ENCODE measurements at places on chromosomes 3 and 15.

- DNase-seq: no peak
These were observed 214.8 kb upstream of the NAALADL2 start for GRCh38 chr3:174644287-174644686.

- DNase-seq: no peak
These were observed 16.0 kb downstream of the SLC22A14 start for GRCh38 chr3:38297947-38298711.

GRCh38 chr3:53938645-53939044 is 47.0 kb upstream of the SELENOK start:
- no peak for DNase-seq

GRCh38 chr3:64437131-64437530 is 211.9 kb upstream of the PRICKLE2 start:
- no peak for DNase-seq

- DNase-seq: no peak
These were observed 139.2 kb downstream of the THSD4 start for GRCh38 chr15:71254491-71254890.

GRCh38 chr15:91099995-91100813 is at the start of gene SV2B:
Gene SV2B, plus strand, starts transcription at chr15:91100257. Its CDS starts 126,007 bp downstream, at chr15:91226264.
- no peak for DNase-seq

DNA sequence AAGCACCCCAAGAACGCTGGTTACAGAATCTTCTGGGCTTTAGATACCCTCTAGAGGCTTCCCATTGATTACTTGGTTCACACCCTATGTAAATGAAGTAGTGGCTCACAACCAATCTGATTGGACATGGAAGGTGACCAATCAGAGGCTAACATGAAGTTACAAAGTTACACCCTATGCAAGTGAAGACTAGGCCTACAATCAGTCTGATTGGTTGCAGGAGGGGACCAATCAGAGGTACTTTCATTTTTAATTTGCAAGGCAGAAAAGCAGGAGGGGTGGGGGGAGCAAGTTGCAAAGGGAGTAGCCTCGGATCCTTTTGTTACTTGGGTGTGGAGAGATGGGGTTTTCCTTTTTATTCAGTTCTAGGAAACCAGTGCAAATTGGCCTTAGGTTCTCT is 11.1 kb upstream of the RTP2 start:
- no peak for DNase-seq

DNA sequence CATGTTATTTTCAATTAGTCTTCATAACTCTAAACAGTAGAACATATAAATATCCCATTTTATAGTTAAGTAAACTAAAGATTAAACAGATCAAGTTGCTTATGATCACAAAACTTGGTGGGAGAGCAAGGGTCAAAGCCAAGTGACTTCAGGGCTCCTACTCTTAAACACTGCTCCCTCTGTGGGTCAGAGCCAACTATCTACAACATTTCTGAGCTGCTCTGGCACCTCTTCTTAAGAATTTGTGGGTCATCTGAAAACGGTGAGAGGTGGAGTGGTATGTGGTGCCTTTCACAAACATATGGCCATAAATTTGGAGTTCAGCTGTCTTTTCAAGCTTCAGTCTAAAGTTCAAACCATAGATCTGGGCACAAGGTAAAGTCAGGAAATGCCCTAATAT is 10.9 kb downstream of the ATG3 start:
- no peak for DNase-seq

GRCh38 chr3:14238356-14238755 is 59.7 kb downstream of the LSM3 start:
- no peak for DNase-seq

DNA sequence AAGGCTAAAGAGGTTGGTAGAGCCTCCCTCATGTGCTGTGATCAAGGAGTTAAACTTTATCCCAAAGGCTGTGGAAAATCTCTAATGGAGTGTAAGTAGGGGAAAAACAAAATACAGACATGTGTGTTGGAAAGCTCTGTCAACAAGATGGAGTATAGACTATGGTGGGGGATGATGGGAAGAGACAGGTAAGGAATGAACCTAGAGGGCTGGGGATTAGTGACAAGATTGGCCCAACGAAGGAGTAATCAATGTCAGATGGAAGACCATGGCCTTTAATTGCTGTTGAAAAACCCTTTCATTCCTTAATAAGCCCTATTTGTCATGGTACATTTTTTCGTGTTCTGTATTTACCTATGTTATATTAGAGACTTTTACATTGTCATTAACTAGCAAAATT is 278.6 kb downstream of the SQOR start:
- DNase-seq: no peak

- no peak for DNase-seq
These were observed 33.0 kb upstream of the NR2E3 start for GRCh38 chr15:71777216-71777943.

- peak; percentile 99 for DNase-seq
These were observed 345 bp upstream of the CDV3 start for GRCh38 chr3:133573054-133573628.

DNA sequence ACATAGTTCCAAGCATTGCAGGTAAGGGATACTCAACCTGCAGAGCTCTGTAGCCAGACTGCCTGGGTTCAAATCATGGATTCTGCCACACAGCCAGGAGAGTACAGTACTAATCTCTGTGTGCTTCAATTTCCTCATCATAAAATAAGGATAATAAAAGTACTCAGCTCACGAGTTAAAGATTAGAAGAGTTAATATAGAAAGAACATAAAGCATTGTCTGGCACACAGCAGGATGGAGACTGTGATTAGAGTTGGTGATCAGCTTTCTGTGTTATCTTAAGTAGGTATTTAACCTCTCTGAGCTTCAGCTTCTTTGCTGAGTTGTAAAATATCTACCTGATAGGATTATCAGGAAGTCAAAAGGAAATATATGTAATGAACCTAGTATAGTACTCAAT is 2.7 kb downstream of the CEP70 start:
- DNase-seq: no peak

- no peak for DNase-seq
These were observed 662.9 kb downstream of the SQOR start for GRCh38 chr15:46297766-46298165.

GRCh38 chr3:105430455-105430854 is 63.7 kb downstream of the ALCAM start:
- DNase-seq: no peak

DNA sequence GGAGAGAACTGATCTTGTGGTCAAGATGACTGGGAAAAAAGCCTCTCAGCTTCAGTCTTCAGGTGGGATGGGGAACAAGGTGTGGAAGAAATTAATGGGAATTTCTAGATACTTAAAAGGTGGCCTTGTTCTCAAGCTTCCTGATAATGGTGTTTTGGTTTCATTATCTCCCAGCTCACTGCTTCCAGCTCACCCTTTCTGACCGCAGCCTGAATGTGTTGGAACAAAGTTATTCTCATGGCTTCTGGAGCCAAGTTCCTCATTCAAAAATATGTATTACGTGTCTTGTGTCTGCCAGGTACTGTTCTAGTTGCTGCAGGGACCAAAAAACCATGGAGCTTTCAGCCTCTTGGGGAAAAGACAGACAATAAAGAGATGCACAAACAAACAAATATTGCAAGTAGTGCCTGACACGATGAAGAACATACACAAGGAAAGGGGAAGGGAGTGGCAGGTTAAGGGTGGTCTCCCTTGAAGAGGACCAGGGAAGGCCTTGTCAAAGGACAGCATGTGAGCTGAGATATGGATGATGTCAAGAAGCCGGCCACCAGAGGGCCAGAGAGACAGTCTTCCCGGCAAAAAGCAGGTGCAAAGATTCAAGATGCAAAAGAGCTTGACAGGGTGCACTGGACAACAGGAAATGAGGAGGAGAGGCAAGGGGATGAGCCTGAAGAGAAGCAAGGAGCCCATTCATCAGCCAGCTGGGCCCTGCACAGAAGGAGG is 35.5 kb downstream of the ARRDC4 start:
- no peak for DNase-seq

DNA sequence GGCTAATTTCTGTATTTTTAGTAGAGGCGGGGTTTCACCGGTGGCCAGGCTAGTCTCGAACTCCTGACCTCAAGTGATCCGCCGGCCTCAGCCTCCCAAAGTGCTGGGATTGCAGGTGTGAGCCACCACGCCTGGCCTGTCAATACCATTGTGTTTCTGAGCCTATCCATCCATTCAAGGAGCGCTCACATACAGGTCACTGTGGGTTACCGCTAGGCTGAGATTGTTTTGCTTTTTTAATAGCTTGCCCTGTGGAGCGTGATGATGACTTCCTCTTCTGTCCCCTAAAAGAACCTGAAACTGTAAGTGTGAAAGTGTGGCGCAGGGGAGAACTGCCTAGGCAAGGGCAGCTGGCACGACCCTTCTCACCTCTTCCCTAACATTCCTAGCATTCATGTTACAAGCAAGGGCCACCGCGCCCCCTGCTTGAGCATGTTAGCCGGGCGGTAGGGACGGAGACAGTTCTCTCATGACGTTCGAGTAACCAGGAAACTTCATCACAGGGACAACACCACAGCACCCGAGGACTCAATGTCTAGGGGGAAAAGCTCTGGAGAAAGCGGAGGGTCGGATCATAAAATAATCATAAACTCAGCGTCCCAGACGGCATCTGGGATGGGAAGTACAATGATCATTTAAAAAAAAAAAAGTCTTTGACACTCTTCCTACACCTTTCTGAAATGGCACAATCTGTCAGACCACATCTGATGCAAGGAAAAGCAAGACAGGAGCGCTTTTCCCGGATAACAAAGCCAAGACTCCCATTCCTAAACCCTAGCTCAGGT is 790 bp downstream of the LAMP3 start:
- no peak for DNase-seq

GRCh38 chr3:90016555-90016954 is 909.1 kb downstream of the EPHA3 start:
- no peak for DNase-seq

- no peak for DNase-seq
These were observed 10.1 kb downstream of the DHX36 start for GRCh38 chr3:154314152-154314551.

DNA sequence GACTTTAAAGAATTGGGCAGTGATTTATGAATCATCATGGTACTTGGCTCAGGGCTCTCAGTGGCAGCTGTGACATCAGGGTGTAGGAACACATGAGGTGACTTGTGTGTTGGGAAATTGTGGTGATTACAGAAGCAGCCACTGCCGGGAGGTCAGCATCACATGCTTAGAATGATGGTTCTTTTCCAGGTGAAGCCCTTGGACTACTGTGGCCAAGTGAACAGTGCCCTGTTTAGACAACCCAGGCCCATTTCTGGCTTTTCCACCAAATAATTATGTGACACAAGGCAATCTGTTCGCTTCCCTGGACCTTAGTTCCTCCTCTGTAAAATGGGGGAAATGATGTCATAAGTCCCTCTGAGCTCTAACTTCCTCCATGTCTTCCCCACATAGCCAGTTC is 139.7 kb upstream of the ROPN1 start:
- no peak for DNase-seq

DNA sequence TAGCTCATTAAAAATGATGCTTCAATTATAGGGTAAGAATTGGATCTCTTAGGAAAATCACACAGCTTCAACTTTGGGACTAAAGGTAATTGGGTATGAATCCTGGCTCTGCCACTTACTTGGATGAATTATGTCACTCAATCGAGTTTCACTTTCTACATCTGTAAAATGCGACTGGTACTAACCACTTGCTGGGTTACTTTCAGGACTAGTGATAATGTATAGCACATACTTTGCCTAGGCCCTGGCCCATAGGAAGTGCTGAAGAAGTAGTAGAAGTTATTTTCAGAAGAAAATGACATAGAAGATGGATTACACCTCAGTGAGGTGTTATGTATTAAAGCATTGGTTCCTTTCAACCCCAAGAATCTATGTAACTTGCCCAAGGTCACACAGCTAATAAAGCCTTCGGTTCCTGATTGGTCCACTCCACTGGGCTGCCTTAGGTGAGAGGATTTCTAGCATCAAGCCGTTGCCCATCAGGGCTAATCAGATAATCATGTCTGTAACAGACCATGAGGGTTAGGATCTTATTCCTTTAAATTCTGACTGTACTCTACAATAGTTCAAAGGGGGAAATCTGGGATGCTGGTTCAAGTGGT is 29.4 kb upstream of the AP4E1 start:
- no peak for DNase-seq

DNA sequence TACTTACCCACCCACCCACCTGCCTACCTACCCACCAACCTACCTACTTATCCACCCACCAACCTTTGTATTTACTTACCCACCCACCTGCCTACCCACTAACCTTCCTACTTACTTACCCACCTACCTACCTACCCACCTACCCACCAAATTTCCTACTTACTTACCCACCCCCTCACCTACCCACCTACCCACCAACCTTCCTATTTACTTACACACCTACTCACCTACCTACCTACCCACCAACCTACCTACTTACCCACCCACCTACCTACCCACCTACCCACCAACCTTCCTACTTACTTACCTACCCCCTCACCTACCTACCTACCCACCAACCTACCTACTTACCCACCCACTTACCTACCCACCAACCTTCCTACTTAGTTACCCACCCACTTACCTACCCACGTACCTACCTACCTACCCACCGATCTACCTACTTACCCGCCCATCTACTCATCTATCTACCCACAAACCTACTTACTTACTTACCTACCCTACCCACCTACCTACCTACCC is 179.6 kb downstream of the USP13 start:
- no peak for DNase-seq

GRCh38 chr3:159252274-159252673 is 450.4 kb downstream of the MFSD1 start:
- no peak for DNase-seq

DNA sequence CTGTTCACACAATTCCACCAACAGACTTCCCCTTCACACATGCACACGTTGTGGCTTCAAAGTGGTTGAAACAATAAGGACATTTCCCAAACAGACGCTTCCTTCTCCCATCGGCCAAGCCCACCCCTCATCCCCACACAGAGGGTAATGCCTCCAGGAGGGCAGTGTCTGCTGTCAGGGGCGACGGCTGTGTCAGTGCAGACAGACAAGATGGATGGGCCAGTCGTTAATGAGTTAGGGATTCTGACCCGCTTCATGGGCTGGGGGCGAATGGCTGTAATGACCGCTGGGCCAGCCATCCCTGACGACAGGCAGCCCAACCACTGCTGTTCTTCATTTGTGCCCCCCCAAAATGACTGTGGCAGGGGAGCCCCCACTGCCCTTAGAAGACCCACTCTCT is 20.2 kb upstream of the SKIC8 start:
- DNase-seq: no peak

GRCh38 chr3:193231201-193231600 is 9.8 kb upstream of the PLAAT1 start:
- no peak for DNase-seq

- no peak for DNase-seq
These were observed 3.3 kb downstream of the OXTR start for GRCh38 chr3:8766148-8766547.

DNA sequence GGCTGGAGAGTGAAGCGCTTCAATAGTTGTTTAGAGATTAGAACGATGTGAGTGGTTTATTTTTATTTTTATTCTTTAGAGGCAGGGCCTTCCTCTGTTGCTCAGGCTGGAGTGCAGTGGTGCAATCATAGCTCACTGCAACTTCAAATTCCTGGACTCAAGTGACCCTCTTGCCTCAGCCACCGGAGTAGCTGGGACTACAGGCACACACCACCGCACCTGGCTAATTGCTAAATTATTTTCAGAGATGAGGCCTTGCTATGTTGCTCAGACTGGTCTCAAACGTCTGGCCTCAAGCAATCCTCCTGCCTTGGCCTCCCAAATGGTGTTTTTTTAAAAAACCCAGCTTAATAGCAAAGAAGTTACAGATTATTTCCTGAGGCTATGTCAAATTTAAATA is 29.0 kb downstream of the PPARG start:
- DNase-seq: no peak

All from stimulated activated CD8-positive, alpha-beta memory T cell treated with anti-CD3 and anti-CD28 coated beads, Interleukin-4, amount 100 ng/mL, for 1 hour (primary cell).